CD4-positive, alpha-beta T cell (primary cell): ENCODE measurements at places on chromosomes 4 and X. TPM values are rescaled to one million over a fixed set of nuclear protein-coding genes. Genes with fewer than 3 reads are reported as not detected.

CTAG1A gene
- not detected for total RNA-seq

CSAG3 gene
- not detected for total RNA-seq

ADRA2C gene
- total RNA-seq: not detected

GYPE gene
- total RNA-seq: not detected

SPP1 gene
- total RNA-seq: not detected

SMR3B gene
- not detected for total RNA-seq

SSX2 gene
- total RNA-seq: not detected
